ENCODE measurements at places on chromosomes 16 and 17.

GRCh38 chr17:40536295-40537171 is 28.7 kb downstream of the CCR7 start:
- no peak for DNase-seq

DNA sequence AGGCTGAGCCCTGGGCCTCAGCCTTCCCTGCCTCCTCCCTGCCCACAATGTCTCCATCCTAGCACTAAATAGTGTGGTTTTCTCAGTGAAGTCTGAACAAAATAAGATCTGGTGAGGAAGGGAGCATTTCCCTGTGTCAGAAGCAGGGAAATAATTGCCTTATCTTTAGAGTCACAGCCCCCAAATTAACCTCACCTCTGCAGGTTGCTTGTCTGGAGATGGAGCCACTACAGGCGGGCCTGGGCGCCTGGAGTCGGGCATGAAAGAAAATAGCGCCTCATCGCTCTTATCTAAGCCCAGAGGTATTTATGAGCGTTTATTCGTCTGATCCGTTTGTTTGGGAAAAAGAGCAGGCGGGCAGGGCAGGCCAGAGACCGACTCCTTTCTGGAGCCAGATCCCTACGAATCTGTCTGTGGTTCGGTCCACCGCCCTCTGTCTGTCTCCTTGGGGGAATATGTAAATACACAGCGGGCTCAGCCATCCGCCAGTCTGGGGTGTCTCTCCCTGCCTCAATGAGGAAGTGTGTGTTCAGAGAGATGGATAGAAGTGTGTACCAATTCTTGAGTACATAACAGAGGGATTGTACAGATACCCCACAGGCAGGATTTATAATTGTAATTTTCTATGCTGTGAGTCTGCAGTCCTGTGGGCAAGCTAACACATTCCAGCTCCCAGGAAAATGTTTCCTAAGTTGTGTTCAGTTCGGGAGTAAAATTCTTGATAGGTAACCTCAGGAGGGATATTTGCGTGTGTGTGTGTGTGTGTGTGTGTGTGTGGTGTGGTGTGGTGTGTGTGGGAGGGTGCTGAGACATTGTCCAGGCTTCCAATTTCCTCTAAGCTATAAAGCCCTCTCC is 4.3 kb downstream of the HOXB6 start:
- DNase-seq: no peak

DNA sequence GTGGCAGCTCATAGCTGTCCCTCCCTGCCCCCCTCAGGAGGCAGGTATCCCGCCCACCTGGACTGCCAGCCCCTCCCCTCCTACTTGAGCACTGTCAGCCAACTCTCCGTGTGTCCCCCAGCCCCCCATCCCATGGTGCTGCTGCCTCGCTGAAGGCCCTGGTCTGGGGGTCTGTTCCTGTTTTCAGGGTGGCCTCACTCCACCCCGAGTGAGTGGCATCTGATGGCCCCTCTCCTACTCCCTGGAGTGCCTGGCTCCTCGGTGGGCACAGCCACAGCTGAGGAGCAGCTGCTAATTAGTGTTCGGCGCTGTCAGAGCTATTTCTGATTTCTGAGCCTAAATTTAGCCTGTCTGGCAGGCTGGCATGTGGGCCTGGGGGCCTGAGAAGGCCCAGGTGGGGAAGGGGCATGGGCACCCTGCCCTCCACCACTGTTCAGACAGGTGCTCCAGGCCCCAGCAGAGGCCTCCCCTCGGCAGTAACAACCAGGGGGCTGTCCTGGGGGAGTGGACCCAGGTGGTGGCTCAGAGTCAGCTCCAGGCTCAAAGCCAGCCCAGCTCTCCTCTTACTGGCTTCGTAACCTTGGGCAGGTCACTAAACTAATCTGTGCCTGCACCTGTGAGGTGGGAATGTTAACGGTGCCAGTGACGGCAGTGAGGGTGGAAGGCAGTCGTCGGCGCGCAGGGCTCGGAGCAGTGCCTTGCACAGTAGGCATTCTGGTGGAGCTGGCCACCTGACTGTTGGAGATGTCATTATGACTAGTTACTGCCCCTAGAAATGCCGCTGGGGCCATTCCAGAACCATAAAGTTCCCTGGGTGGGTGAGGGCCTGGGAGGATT is 6.5 kb downstream of the FMNL1 start:
- DNase-seq: no peak

DNA sequence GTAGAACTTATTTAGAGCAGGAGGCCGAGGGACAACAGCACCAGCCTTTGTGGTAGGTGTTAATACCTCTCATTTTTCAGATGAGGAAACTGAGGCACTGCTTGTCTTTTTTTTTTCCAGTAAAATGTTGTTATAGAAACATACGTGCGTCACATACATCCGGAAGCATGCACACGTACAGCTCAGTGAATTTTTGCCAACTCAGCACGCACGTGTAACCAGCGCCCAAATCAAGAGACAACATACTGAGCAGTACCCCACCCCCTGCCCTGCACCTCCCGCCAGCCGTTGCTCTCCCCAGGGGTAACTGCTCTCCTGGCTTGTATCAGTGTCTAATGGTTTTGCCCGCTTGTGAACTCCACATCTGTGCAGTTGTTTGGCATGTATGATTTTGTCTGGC is 92.0 kb downstream of the CMIP start:
- no peak for DNase-seq

DNA sequence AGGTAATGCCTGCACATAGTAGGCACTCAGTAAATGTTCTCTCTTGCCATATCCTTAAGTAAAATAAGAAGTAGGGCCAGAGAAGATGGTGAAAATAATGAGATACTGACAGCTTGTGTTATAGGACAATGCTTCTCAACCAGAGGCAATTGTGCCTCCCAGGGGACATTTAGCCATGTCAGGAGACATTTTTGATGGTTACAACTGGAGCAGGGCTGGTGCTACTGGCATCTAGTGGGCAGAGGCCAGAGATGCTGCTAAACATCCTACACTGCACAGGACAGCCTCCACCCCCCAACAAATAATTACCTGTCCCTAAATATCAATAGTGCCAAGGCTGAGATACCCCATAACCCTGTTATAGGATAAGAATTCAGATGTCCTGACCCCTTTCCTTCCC is 1.7 kb downstream of the RAD51D start:
- DNase-seq: no peak

DNA sequence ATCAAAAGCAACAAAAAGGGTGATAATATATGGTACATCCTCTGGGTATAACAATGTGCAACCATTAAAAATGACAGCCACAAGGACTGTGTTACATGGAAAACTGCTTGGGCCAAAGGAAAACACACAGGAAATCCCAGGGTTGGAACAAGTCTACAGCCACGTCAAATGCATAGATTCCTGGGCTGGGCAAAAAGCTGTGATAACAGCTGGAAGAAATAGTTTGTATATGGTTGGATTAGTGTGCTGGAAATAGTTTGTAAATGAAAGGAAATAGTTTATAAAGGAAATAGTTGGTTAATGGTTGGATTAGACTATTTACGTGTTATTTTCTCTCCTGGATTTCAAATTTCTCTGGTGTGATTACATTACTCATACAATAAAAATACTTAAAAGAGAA is 2.6 kb downstream of the HSD17B2 start:
- no peak for DNase-seq

GRCh38 chr16:1180549-1181403 is 27.9 kb downstream of the CACNA1H start:
- no peak for DNase-seq

GRCh38 chr17:73336408-73337329 is 24.9 kb upstream of the CDC42EP4 start:
- DNase-seq: no peak

DNA sequence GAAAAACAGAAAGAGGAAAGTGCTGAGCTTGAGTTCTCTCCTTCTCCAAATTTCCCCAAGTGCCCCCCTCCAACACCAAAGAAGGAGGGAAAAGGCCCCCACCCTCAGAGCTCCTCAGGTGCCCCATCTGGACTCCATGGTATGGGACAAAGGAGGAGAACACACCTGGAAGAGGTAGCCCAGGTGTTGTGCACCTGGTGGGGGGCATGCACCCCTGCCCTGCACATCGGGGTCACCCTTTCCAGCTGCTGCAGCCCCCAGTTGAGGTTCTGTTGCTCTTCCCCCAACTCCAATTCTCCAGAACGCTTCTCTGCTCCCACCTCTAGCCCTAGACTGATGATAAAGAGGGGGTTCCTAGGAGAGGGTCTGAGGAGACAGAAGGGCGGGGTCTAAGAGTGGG is 3.0 kb upstream of the COL1A1 start:
- no peak for DNase-seq

DNA sequence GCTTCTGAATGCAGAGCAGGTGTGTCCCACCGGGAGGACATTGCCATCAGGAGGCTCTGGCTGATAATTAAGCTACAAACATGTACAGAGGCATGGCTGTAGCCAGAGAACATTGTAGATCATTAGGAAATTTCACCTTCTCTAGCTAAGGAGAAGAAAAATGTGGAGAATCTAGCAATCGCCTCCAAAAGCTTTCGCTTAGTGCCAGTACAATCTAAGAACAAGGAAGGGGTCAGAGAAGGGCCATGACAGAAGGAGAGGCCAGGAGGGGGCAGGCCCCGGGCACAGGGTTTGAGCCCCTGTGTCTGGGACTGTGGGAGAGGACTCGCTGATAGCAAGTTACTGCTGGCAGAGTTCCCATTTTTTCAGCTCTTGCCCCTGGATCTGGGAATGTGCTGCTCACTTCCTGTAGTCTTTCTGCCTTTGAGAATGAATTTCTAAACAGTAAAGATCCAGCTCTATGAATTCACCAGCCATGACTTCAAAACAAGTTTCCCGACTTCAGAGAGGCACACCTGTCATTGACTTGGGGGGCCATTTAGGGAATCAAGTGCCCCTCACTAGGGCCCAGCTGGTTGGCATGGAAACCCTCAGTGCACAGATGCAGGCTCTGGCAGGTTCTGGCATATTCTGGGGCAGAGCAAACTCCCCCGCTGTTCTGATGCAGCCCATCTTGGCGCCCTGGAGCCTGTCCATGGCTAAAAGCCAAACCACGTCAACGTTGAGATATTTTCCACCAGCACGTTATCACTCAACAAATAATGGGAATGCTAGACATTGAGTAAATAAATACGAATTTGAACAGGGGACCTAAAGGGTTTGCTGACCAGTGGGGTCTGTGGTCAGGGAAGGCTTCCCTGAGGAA is 59.5 kb upstream of the CACNG4 start:
- no peak for DNase-seq

- no peak for DNase-seq
These were observed 39.0 kb downstream of the GRB2 start for GRCh38 chr17:75366432-75366831.

DNA sequence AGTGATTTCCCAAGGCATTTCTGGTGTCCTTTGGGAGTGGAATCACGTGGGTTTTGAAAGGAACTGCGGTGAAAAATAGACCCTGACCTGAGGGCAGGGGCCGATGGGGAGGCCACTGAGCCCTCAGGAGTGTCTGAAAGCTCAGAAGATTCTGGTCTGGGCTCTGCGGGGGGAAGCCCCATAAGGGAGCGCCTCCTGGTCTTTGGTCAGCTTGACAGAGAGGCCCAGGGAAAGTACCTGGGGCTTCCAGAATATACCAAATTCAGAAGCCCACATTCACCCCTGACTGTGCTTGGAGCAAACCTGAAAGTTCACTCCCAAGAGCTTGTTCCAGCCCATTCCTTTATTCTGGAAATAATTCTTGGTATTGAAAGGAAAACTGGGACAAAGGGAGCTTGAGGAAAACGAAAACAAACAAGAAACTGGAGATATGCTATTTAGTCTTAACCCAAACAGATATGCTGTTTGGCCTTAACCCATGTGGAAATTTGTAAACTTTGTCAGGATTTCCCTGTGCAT is 23.2 kb upstream of the NAGLU start:
- DNase-seq: no peak

DNA sequence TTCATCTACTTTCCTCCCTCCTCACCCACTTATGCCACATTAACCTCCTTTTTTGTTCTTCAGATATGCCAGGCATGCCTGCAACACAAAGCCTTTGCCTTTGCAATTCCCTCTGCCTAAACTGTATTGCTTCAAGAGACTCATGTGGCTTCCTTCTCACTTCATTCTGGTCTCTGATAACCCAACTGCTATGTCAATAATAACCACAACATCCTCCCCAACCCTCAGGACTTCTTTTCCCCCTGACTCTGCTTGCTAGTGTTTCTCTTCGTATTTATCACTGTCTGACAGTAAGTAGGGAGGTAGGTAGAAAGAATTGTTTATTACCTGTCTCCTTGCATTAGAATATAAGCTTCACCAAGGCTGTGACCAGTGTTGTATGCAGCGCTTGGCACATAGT is 22.4 kb downstream of the RBL2 start:
- no peak for DNase-seq

DNA sequence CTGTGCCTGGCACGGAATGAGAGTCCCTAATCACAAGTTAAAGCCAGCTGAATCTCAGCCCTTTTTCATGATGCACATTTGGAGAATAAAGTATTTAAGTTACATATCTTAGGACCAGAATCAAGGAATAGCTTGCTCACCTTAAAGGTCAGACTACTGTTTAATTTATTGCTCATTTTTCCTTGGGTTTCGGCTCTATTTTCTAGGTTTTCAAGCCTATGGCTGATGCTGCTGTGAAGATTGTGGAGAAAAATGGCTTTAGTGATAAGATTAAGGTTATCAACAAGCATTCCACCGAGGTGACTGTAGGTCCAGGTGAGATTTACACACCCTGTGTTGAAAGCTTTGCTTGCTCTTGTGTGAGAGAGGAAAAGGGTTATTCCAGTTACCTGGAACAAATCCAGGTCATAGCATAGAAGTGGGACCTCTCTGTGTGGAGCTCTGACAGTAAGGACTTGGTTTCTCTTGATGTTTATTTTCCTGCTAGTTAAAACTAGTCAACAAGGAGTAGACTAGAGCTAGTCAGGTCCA is 18.1 kb downstream of the PRMT7 start:
- no peak for DNase-seq

GRCh38 chr17:32943206-32943605 is 15.3 kb downstream of the TMEM98 start:
- no peak for DNase-seq

DNA sequence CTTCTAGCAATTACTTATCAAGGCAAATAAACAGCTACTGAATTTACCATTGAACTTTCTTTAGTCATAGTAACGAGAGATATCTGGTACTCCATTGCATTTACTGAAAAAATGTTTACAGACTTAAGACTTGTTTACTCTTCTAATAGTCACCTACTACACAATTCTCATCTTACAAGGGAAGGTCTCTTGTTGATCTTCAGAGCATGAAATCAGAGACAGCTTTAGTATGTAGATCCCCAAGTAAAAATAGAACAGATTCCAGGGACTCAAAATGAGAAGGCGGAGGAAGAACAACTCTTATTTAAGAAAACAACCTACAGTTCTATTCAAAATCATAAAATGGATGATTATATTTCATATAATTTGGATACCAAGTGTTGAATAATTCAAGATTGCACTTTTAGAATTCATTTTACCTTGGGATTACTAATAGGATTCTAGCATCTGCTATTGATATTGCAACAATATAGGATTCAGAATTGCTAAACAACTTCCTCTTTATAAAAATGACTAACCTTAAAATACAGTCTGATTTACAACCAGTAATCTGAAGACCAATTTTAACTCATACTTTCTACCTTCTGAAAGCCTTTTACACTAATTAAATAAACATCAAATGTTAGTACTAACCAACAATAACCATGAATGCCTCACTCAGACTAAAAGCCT is 20.8 kb downstream of the UBE2G1 start:
- DNase-seq: no peak

Measured in NCI-H1436 treated with DMSO at 0.1 percent for 48 hours (cell line).